Hematopoietic multipotent progenitor cell (in vitro differentiated cells): ENCODE measurements at places on chromosomes 13 and 19.

- DNase-seq = no peak
Measured at GRCh38 chr13:73715911-73716510, 418.2 kb downstream of the KLF12 start.

GRCh38 chr19:45423033-45423588, 606 bp downstream of the ERCC1 start:
- no peak for DNase-seq

- no peak for DNase-seq
Measured at GRCh38 chr13:101291206-101291605, 125.1 kb downstream of the NALCN start.

GRCh38 chr13:21606796-21607195, 2.8 kb upstream of the MICU2 start:
- DNase-seq = no peak

GRCh38 chr13:103876571-103876970, 810.4 kb upstream of the SLC10A2 start:
- no peak for DNase-seq

GRCh38 chr13:111479412-111479811, 159.0 kb downstream of the TEX29 start:
- DNase-seq = no peak
